ENCODE measurements at places on chromosomes 7 and 10.

DNA sequence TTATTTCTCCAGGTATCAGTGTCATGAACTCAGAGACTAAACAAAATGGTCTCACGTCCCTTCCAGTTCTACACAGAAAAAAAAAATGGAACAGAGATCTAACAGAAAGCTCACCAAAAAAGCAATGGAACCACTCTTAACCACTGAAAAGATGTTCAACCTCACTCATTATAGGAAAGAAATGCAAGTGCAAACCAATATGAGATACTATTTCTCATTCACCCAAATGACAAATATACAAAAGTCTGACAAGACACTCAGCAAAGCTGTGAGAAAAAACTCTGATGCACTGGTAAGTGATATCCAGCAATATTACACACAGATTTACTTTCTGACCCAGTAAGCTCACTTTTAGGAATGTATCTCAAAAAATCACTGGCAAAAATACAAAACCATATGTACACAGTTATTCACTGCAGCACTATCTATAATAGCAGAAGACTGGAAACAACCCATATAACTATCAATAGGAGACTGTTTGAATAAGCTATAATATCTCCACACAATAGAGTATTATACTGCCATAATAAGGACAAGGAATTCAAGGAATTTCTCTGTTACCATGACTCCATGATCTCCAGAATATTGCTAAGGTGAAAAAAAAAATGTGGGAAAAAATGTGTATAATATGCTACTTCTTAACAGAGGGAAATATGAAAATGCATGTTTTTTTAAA, 36.6 kb downstream of the ABI1 start:
- DNase-seq = no peak

DNA sequence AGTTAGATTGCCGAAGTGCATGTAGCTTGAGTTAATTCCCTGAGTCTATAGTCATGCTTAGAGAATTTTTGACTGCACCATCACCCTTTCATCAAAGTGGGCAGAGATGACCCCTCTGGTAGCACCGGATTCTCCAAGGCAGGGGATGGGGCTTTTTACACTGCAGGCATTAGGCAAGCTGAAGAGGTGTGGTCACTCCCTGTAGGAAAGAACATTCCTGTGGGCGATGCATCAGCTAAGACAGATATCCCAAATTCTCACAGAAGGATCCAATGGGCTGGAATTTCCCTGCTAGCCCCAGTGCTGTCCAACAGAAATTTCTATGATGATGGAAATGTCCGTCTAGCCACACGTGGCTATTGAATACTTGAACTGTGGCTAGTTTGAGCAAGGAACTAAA, 118.2 kb downstream of the ADAM12 start:
- DNase-seq = no peak

DNA sequence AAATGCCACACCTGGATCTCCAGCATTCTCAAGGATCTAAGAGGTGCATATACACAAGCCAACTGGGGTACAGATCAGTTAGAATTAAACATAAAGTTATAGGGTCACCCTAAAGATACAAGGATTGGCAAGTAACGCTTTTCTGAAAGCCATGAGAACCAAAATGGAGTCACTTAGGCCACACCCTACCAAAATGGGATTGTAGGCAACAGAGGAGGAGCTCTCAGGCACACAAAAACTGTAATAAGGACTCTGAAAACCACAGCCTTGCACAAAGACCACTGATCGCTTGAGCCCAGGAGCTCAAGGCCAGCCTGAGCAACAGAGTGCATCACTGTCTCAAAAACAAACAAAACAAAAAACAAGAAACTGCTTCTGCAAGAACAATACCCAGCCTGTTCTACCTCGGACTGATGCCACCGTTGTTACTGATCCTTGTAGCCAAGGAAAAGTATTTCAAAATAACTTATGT, 35.5 kb downstream of the SVOPL start:
- no peak for DNase-seq

DNA sequence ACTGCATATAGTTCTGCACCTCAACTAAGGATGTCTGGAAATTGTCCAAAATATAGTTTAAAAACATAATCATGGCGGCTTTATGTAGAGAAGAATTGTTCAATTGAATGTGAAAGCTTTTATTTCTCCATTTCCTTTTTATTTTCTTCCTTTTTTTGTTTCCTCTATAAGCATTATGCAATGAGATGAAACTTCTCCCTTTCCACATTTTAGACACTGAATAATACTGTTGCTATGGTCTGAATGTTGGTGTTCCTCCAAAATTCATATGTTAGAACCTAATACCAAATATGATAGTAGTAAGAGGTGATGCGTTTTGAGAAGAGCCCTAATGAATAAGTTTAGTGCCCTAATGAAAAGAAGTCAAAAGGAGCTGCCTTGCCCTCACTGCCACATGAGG, 175.0 kb downstream of the RNLS start:
- no peak for DNase-seq

GRCh38 chr7:116212869-116213268, 2.5 kb downstream of the TES start:
- DNase-seq = no peak

DNA sequence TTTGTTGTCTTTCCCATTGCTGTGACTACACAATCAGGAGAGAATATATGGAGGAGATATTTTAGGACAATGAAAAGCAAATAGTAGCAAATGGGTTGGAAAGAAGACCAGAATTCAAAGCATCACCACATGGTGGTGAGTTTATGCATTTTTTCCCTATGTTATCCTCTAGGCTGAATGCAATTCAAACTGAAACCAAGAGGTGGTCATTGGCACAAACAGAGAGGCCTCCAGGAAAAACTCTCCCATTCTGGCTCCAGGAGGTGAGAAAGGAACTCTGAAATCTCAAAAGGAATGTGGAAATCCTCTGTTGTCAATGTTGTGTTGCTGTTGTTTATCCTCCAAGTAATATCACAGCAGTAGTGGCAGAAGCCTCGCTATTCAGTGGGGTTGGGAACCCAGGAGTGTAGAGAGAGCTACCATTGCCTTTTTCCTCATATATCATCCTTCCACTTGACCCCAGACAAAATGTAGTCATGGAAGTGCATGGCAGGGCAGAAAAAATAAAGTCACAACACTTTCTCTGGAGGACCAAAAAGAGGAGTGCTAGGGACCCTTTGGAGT, 819.1 kb downstream of the GRID1 start:
- DNase-seq = no peak

DNA sequence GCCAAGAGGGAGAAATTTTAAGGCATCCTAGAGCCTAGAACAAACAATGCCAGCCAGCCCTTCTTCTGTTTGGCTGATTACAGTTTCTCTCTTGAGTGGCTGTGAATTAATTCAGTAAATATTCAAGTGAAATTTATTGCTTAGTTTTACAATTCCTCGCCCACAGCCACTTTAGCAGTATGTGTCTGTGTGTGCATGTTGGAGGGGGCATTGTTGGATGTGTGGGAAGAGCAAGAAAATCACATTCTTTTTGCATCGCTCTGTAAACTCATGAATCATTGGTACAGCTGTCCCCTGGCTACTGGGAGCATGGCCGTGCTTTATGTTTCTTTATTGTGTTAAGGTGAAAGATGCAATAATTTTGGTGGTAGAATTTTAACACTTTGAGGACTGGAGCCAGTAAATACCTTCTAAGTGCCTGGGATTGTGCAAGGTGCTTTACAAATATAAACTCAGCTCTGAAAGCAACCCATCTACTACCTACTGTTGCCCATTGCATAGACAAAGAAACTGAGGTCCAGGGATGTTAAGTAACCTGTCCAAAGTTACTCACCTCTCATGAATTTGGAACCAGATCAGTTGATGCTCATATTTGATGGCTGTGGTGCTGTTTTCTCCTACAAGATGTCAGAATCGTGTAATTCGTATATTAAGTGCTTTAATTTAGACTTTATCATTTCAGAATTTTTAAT, 89.9 kb upstream of the BTBD16 start:
- no peak for DNase-seq

GRCh38 chr10:47330366-47330765, 8.1 kb downstream of the GDF2 start:
- DNase-seq = no peak

DNA sequence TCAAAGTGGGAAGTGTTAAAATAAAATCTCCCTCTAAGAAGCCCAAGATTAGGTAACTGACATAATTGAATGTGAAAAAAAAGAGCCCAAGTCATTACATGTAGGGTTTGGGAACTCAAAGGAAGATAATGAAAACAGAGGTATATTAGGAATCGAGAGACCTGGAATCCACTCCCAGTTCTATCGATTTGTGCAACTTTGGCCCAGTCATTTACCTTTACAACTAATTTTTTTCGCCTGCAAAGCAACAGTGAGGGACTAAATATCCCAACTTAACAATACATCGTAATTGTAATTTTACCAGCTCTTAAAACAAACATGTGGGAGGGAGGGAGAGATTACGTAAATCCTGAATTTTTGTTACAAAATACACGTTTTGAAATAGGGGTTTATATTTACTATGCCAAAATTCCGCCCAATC, 1.4 kb downstream of the MINDY3 start:
- no peak for DNase-seq

DNA sequence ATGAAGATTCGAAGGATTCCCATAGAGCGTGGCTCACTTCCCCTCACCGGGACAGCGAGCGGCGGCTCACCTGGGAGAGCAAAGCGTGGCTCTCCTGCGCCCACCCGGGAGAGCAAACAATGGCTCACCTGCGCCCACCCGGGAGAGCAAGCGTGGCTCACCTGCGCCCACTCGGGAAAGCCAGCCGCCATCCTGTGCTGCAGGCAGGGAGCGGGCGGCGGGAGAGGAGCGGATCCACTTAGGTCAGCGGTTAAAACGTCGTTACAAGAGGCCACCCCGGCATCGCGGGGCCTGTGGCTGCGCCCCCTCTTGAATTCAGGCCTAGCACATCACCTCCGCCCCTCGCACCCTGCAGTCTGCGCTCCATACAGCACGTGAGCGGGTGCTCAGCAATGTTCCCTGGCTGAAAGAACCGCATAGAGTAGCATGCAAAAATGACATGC, 461 bp upstream of the FIGNL1 start:
- peak; percentile 47 for DNase-seq

- DNase-seq = no peak
Observed at GRCh38 chr7:92695308-92696261, 105.4 kb upstream of the FAM133B start.

- peak; percentile 48 for DNase-seq
Observed at GRCh38 chr10:71299071-71299785, 19.8 kb upstream of the SLC29A3 start.

DNA sequence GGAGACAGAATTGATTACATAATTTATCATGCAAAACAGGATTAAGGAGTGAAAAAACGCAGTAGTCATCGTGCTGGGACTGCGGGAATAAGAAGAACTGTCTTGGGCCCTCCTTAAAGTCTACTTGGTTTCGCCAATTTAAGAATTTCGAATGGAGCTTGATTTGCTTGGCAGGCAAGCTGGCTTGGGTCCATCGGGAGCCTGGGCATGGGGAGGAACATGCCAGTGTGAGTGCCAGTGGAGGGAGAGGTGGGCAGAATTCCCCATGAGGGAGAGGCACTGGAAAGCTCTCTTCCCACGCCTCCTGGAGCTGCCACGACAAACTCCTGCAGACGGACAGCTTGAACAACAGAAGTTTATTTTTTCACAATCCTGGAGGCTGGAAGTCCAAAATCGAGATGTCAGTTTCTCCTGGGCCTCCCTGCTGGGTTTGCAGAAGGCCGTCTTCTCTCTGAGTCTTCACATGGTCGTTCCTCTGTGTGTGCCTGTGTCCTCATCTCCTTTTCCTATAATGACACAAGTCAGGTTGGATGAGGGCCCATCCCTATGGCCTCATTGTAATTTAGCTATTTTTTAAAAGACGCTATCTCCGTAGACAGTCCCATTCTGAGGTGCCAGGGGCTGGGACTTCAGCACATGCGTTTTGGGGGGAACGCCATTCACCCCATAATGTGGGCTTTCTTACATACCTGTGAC, 528.7 kb upstream of the DPP6 start:
- no peak for DNase-seq

GRCh38 chr7:131633342-131633843, 77.0 kb upstream of the PODXL start:
- DNase-seq = no peak

DNA sequence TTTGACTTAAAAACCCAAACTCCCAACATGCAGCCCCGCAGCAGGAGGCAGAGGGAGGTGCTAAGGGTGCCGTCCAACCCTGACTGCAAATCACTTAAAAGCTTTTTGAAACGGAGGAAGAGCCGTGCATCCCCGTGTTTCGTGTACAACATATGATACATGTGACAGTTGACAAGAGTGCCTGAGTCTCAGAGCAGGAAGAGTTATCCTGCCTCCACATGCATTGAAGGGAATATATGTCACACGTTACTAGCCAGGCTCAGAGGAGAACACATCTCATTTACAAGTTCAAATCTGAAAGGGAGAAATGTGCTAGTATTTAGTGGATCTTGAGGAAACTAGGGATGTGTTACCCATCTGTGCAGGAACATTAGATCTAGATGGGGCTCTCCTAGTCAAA, 69.9 kb downstream of the SDK1 start:
- DNase-seq = no peak

- DNase-seq = no peak
Observed at GRCh38 chr10:58674251-58674650, 161.6 kb downstream of the BICC1 start.

- no peak for DNase-seq
Observed at GRCh38 chr10:133314911-133315310, 6.2 kb downstream of the ZNF511 start.

- DNase-seq = no peak
Observed at GRCh38 chr10:98370831-98371820, 43.9 kb downstream of the PYROXD2 start.

DNA sequence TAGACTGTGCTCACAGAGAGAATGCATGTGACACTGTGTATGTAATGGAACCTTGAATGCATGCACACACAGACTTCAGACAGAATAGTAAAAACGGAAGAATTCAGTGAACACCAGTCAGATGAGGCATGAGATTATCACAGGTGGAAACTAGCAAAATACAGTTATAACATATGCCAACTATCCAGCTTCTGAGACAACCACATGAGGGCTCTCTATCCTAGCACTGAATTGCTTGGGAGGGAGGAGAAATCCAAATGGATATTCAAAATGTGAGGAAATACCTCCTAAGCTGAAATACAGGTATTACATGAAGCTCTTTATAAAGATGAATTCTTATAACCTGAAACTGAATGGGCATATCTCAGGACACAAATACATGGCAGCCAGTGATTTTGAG, 30.6 kb downstream of the GARS1 start:
- DNase-seq = no peak

DNA sequence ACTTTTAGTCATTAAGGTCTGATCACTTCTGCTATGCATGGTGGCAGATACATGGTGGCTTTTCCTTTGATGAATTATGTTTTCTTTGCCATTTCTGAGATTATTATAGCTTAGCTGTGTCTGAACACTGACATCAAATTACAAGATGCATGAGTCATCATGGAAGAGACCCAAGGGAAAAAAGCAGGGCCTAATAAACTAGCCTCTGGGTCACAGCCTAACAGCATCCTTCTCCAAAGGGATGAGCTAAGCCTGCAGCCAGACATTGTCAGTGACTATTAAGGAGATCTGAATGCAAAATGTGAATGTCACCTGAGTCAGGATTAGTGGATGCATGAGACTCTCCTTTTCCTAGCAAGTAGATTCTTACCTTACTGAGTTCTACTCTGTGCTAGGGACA, 19.1 kb upstream of the OGDHL start:
- DNase-seq = no peak

GRCh38 chr7:130430841-130431666, 9.8 kb downstream of the CEP41 start:
- no peak for DNase-seq
